ENCODE measurements at places on chromosomes 4 and X.
A peak's percentile ranks its signal among the peaks of the same experiment; 100 is the strongest.

GRCh38 chr4:25654971-25655963, at the start of gene SLC34A2:
TSS of gene SLC34A2 (plus strand) at chr4:25655851. CDS start at chr4:25662501, 6,650 bp downstream.
- DNase-seq, result no peak

GRCh38 chr4:125744891-125745364, 430.2 kb downstream of the FAT4 start:
- DNase-seq, result no peak

- DNase-seq, result no peak
These were observed 38.0 kb upstream of the ZC4H2 start for GRCh38 chrX:65014230-65014629.

DNA sequence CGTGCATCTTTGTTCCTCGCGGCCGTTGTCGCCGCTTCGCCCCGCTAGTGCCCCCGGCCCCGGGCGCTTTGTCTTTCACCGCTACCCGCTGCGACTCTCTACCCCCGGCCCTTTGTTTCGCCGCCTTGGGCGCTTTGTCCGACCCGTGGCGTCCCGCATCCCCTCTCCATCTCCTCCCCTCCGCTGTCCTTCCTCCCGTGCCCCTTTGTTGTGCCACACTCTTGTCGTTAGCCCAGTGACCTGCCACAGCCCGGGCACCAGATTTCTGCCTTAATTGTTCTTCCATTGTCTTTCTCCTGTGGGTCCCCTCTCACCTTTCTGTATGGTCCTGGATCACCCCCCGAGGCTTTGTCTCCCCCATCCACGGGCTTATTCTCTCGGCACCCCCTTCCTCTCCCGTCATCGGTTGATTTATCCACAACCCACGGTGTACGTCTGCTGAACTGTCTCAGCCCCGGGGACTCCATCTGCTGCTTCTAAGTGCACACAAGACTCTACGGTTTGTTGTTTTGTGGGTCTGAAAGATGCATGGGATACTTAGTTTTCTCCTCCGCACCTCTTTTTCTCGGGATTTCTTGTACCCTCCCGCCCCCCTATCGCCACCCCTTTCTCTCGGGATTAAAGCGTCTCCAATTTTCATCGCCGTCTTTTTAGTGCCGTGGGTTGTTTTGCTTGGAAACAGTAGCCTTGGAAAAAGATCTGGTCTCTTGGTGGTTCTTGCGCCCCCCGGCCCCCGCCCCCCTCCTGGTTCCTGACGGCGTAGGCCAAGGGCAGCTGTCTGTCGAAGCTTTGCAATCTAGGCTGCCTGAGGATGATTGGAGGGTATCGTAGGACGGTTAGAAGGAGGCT, 783 bp downstream of the RBPJ start:
- DNase-seq, result peak; percentile 20

GRCh38 chrX:3521396-3521795, 174.9 kb upstream of the MXRA5 start:
- DNase-seq, result no peak

DNA sequence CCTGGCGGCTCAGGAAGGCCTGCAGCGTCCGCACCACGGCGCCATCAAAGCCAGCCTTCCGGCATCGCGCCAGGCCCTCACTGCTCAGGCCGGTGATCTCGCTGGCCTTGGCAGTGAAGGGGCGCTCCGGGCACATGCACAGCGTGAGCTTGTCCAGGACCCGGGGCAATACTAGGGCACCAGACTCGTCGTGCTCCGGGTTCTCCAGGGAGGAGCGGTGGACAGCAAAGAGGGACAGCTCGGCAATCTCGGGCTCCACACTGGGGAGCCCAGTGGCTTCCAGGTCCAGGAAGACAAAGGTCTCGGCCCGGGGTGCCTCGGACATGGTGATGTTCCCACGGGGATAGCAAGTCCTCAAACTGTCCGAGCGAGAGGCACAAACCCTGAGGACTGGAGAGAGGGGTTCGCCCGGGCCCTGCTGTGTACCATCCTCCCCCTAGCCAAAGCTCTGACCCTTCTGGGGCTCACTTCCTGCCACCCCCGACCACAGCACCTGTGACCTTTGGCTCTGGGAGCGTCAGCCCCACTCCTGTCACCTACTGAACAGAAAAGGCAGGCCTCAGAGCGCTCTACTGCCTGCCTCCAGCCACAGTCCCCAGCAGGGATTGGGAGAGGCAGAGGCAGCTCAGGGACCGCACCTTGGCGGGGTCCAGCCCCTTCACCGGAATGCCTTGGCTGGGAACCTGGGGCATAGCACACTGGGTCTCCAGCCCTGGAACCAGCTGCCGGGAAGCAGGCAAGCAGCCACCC, 575 bp downstream of the TREX2 start:
- no peak for DNase-seq

DNA sequence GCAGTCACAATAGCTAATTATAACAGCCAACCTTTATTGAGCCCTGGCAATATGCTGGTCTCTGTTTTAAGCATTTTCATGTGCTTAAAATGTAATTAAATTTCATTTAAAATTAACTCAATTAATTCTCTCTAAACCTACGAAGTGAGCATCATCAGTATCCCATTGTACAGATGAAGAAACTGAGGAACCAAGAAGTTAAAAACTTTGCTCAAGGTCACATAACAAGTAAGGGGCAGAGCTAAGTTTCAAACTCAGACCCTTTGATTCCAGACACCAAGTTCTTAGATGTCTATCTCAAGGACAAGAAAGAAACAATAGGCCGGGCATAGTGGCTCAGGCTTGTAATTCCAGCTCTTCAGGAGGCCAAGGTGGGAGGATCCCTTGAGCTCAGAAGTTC, 55.9 kb upstream of the NFKB1 start:
- no peak for DNase-seq

GRCh38 chr4:8917321-8917811, 45.7 kb upstream of the HMX1 start:
- DNase-seq, result no peak

DNA sequence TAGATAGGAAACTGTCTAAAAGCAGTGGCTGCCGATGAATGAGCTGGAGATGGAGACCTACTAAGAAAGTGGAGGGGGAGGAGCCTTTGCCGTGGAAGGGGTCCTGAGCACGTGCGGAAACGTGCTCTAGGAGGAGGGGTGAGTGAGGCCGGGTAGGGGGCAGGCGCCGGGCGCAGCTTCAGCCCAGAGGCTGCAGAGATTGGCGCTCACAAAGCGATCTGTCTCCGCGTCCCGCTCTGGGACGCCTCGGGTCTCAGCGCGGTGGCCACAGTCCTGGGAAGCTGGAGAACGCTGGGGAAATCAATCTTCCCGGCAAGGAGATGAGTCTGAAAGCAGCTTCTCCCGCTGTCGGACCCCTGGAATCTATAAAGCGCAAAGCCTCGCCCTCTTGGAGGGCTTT, 444 bp upstream of the ARHGAP6 start:
- DNase-seq, result no peak

- no peak for DNase-seq
These were observed 310.1 kb downstream of the RAB28 start for GRCh38 chr4:13174001-13174400.

DNA sequence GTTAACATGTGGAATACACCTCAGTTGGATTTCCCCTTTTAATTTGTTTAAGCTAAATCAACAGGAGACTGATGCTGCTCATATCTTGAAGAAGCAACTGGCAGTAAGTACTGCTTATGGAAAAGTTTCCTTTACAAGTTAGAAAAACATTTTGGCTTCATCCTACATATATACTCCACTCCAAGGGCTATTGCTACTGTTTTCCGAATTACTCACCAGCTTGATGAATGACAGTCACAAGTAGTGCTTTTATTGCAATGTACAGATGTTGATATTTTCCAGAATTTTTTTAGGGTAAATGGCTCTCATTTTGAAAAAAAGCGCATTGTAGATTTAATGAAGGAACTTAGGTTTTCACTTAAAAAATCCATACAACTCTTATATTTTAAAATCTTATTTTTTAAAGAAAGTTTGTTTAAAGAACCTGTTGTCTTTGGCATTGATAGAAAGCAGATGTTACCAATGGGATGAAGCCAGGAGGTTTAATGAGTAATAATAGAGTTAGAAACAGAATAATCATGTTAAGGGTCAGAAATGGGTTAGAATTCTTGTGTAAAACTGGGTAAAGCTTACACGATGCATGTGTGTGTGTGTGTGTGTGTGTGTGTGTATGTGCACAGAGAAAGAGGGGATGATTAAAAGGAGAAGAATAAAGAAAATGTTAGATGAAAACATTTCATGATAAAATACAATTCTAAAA, 272.9 kb downstream of the CFAP299 start:
- no peak for DNase-seq

DNA sequence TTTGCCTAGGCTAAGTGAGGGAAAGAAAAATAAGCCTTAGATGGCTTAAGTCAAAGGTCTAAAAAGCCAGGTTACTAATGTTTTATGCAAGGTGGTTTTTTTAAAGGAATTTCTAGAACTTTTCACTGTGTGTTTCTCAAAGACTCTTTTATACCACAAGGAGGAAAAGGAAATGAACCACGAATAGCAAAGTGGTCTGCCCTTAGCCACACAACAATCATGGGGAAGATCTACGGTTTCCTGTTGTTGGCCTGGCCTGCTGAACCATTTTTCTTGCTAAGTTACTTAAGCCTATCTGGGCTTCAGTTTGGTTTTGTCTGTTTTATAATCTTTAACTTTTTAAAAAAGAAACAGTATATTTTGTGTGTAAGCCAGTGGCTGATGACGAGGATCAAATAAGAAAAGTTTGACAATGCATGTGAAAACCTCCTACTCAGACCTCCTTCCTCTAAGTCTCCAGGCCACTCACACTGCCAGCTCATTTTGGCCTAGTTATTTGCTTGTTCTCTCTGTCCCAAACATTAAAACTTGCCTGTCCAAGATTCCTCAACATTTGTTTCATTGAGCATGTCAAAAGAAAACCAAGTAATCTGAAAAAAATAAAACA, 56.7 kb upstream of the COL25A1 start:
- DNase-seq, result no peak

- no peak for DNase-seq
These were observed 90.3 kb upstream of the FRG1 start for GRCh38 chr4:189850239-189850856.

GRCh38 chr4:168685136-168685809, 188.4 kb downstream of the PALLD start:
- no peak for DNase-seq

DNA sequence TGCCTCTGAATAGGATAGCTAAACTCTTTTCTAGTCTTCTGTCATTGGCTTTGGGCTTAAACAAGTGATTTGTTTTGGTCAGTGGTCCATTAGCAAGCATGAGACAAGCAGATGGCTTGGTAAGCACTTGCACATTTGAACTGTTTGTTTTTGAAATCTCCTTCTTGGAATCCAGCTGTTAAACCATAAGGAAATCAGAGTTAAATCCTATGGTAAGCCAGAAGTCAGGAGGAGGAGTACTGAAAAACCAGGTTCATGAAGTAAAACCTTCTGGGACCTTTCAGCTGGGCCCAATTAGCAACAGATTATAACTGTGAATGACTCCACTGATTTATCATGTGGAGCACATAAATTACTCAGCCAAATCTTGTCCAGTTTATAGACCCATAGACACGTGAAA, 1042.5 kb upstream of the PABPC4L start:
- no peak for DNase-seq

DNA sequence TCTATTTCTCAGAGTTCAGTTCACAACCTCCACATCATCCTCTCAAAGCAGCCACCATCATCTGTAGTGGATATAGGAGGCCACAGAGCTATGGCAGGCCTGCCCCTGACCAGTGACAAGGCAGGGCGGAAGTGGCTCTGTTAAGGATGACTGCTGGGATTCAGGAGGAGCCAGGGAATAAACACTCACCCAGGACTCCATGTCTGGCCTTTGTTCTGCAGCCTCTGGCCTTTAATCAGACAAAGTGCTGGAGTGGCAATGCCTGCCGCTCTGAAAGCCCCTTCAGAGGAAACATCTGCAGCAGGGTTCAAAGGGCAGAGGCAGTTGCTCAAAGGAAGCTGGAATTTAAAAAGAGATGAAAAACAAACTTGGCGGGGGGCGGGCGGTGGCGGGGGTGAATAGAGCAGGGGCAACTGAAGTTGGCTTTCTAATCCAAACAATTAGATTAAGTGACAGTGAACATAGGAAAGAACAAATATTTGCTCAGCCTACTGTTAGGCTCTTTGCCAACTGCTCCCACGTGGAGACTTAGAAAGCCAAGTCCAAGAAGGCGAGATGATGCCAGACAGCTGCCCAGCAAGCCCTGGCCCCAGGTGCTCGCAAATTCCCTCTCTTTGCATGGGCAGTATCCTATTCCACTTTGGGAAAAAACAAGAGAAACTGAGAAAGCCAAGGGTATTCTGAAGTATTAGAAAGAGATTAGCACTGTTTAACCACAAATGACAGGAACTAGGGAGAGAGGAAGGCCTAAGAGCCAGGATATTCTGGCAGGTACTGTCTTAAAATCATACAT, 5.5 kb downstream of the MPP1 start:
- no peak for DNase-seq

DNA sequence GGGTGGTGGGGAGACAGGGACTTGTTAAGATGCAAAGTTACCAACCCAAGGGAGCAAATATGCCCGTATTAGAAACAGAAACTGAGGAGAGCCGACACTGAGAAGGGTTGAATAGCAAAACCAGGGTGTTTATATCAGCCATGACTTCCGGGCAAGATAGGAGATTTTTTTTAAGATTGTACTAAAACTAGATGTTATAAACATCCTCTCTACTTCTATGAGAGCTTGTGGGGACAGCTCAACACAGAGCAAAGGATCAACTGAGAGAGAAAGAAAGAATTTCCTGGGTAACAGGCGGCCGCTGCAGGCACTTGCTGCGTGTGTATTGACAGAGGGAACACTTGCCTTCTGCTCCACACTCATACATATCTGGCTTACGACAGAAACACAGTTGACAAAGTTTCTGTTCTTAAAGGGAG, 49.1 kb upstream of the FBXW7 start:
- no peak for DNase-seq

- DNase-seq, result no peak
These were observed 3.6 kb downstream of the ARHGAP24 start for GRCh38 chr4:85478576-85478975.

DNA sequence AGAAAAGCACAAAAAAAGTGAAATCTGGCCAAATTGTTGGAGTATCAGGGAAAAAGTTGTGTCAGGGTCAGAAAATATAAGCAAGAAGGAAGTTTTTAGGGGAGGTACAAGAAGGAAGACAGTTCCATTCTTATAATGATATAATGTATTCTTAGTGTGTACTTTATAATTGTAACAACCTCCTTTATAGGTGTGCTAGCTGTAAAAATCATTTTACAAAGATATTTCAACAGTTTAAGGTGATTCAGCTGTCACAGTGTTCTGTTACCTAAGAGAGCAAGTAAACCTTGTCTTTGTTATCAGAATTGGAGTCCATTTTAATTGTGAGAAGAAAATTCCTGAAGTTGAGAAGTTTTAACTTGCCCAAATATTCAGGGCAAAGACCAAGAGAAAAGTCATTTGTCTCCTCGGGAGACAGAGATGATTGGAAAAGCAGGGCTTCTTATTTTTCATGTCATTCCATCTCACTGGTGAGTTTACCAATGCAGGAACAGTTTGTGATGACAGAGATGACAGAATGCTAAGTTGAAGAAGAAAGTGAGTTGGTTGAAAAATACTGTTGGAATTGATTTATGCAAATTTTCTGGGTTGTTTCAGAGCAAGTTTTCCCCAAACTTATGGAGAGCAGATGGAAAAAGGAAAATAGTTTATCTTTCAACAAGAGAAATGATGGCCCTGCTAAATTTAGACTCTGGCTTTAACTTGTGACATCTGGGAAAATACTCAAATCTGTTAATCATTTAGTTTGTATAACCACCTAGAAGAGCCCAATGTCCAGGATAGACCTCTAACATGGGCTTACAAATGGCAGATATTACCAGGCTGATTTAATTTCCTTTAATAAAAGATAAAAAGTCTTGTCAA, 14.8 kb downstream of the INTS6L start:
- DNase-seq, result no peak

GRCh38 chr4:59814402-59815010, 1385.6 kb upstream of the ADGRL3 start:
- DNase-seq, result no peak
